Gastroesophageal sphincter (tissue), 4 donors: ENCODE measurements at places on chromosomes 5 and 9. TPM values are rescaled to one million over a fixed set of nuclear protein-coding genes. Genes with fewer than 3 reads are reported as not detected.

The PCDHA9 gene
- 0.13 TPM for total RNA-seq

The EEIG1 gene
- 22.0 TPM for total RNA-seq

The SOX30 gene
- total RNA-seq: 0.16 TPM

The TMOD1 gene
- 78.9 TPM for total RNA-seq

The QRFP gene
- not detected for total RNA-seq
